ENCODE measurements at places on chromosomes 5 and 9.

- DNase-seq = no peak
These were observed 86.9 kb downstream of the TARS1 start for GRCh38 chr5:33527696-33528095.

GRCh38 chr9:130467316-130467715 is 22.6 kb downstream of the ASS1 start:
- DNase-seq = no peak

DNA sequence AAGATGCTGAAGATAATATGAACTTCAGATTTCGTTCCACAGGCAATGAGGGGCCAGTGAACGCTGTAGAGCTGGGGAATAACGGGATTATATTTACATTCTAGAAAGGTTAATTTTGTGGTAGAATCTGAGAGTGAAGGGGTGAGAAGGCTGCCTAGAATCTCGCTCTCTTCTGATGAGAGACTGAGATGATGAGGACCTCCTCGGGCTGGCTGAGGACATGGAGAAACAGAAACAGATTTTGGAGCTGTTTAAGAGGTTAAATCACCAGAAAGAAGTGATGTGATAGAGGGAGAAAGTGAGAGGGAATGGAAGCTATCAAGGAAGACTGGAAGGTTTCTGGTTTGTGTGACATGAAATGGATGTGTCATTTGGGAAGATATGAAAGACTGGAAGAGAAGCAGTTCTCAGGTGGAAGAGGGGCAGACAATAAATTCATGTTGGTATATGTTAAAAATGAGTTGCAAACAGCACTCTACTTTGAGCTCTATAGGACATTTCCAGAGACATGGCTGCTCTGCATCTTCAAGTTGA is 612.6 kb downstream of the ISL1 start:
- DNase-seq = no peak

DNA sequence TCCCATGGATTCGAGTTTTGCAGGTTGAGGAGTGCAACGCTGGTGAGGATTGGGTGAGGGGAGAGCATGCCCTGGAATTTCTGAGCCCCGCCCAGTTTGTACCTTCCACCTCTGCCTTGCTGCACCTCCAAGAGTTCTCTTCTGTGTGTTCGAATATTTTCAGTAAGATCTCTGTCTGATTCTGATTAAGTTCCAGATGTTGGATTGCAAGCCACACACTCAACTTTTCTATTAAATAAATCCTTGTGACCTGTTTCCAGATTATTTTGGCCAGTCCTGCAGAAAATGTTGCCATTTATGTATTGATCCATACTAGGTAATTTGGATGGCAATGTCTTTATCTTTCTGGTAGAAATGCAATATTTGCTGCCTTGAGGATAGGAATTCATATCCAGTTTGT is 54.1 kb downstream of the IL31RA start:
- no peak for DNase-seq

DNA sequence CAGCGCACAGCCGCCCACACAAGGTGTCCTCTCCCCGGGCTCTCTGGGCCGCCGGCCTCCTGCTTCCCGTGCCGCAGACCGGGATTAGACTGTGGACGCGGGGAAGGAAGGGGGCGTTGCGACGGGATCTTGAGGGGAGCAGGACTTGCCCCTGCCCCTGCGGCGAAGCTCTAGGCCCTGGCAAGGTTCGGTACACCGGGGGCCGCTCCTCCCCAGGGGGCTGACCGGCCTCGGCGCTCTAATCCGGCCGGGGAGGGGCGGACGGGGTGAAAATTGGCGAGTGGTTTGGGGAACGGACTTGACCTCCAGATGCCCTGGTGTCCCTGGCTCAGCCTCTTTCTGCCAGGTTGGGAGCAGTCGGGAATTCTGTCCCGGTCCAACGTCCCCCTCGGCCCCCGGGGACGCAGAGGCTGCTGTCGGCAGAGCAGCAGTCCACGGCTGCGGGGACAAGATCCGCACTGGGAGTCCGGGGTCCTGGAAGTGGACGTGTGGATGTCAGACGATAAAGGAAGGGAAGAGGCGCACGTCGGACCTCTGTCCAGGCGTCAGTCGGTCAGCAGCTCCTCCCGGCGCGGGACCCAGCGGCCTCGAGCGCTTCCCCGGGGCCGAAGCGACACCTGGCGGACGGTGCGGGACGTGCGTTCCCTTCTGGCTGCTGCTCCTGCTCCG is 1.9 kb upstream of the CNTFR start:
- peak; percentile 92 for DNase-seq

GRCh38 chr5:173309731-173310130 is 18.5 kb downstream of the STC2 start:
- DNase-seq = no peak

DNA sequence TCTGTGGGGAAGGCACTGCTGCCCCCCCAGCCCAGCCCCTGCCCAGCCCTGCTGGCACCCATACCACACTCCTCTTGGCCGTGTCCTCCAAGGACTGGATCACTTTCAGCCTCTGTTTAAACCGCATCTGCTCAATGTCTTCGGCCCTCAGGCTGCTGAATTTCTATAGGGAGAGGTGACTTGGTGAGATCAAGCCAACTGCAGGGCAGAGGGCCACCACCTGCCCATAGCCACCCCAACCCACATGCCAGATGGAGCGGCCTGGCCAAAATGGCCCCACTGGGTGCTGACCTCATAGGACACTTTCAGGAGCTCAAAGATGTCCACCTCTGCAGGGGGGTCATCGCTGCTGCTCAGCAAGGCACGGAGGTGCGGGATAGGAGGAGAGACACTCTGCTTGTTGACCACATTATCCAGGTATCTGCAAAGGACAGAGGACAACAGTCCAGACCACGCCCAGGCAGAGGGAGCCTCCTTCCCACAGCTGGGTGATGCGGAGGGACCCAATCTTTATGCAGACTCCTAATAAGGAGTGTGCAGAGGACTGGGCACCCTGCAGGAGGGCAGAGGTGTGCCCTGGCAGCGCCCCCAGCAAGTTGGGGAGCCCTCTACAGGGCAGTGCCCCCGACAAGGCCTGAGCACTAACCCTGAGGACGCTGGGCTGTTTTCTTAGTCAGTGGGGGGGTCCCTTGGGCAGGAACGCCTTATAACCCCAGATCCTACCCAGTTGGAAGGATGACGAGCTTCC is 14.4 kb upstream of the MRNIP start:
- no peak for DNase-seq

DNA sequence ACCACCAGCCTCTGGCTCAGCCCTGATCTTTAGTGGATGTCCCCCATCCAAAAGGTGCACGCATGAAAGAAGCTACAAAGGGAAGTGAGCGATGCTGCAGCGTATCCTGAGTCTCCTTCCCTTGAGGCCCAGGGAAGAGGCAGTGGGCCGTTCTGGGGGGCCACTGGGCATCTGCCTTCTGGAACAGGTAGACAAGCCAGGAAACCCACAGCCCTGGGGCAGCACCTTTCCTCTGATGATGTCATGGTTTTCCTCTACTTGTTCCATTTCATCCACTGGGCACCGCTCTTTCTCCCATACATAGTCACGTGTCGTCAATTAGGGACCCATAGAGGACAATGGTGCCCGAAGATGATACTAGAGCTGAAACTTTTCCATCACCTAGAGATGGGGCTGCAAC is 194.0 kb upstream of the IRX1 start:
- DNase-seq = no peak

DNA sequence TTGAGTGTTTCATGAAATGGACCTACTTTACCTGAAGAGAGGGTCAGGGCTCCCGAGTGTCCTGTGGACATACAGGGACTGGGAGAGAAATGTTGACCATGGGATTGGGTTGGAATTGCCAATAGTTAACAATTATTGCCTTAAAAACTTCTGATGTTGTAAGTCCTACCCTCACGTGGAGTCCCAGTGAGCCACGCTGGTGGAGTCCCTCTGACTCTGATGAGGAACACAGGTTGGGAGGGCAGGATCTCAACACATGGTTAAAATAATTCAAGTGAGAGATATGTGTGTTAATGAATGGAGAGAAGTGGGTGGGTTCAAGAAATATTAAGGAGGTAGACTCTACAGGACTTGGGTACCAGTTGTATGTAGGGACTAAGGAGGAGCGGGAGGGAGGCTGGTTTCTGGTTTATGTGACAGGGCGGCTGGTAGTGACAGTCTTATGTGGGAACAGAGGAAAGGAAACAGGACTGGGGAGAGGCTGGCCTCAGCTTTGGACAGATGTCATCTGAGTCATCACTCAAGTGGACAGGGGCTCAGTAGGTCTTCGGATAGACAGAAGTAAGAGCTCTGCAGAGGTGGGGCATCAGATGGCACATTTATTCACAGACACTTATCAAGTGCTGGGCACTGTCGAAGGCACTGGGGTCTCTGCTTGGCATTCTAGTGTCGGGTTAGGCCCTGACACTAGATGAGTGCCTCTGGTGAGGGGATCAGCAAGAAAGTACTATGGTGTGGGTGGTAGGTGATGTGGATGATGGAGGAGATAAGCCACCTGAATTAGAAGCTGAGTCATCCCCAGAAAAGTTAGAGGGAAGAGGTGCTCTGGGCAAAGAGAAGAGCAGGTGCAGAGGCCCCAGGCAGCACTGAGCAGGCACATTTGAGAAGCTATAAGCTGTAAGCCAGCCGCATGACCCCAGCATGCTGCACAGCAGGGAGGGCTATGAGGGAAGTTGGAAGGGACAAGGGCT is 27.2 kb downstream of the MAML1 start:
- no peak for DNase-seq

DNA sequence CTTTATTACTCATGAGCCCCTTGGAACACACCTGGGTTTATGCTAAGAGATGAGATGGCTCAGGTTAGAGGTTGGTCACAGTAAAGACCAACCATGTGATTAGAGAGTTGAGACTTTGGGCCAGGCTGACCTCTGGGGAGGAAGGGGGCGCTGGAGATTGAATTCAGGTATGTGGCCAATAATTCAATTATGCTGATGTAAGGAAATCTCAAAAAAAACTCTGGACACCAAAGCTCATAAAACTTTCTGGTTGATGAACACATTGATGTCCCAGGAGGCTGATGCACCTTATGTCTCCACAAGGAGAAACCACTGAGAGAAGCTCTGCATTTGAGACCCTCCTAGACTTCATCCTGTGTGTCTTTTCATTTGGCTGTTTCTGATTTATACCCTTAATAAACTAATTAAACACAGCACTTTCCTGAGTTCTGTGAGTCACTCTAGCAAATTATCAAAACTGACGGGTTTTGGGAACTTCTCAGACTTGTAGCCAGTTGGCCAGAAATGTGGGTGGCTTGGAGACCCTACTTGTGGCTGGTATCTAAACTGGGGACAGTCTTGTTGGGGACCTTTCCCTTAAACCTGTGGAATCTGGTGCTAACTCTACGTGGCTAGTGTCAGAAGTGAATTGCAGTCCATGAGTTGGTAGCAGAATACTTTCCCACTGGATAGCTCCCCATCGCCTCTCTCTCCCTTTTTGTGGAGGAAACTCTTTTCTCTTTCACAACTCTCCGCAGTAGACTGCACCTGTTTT is 7.5 kb upstream of the CCL27 start:
- DNase-seq = no peak

Data from astrocyte of the hippocampus (primary cell).